Activated CD8-positive, alpha-beta memory T cell treated with anti-CD3 and anti-CD28 coated beads for 48 hours (primary cell): ENCODE measurements at places on chromosomes 1 and 21.

GRCh38 chr1:45275054-45275453 is 51.6 kb upstream of the HPDL start:
- DNase-seq, result no peak

DNA sequence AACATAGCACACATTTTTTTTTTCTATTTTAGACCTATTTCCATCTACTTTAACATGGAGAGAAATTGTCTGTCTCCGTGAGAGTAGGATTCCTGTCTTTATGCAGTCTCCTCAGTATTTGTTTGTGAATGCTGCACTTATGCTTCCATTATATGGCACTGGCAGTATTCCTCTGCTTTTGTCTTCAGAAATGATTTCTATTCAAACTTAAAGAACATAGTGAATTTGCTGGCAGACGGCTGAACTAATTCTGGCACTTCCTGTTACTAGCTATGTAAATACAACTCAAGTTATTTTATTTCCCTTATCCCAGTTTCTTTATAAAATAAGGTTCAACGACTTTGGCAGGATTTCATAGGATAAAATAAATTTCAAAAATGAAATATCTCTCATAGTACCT is 45.3 kb downstream of the KCTD3 start:
- no peak for DNase-seq

DNA sequence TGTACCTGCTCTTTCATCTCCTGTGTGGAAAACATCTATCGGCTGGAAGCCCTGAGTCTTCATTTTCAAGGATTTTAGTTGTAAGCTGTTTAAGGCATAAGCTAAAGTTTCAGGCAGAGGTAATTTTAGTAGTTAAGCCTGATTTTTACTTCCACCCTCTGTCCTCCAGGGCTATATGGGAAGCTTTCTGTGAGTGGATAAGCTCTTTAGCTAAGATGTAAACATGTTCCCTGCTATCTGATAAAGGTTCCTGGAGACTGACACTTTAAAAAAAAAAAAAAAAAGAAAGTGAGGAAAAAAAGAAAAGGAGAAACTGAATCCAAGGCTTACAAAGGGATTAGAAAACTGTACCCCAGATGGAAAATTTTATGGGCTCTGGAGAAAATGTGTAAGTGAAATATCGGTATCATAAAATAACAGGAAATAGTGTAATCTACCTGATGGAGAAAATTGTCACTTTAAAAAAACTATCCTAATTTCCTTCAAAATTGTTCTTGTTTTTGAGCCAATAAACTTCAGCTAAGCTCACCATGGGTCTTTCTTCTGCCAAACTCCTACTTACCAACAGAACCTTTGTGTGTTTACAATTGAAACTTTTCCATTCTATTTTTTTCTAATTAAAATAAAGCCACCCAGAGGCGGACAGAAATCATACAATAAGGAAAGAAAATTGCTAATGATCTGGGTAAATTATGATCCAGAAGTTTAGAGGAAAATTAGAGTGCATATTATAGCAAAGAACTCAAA is 180.5 kb downstream of the TGFB2 start:
- DNase-seq, result no peak

DNA sequence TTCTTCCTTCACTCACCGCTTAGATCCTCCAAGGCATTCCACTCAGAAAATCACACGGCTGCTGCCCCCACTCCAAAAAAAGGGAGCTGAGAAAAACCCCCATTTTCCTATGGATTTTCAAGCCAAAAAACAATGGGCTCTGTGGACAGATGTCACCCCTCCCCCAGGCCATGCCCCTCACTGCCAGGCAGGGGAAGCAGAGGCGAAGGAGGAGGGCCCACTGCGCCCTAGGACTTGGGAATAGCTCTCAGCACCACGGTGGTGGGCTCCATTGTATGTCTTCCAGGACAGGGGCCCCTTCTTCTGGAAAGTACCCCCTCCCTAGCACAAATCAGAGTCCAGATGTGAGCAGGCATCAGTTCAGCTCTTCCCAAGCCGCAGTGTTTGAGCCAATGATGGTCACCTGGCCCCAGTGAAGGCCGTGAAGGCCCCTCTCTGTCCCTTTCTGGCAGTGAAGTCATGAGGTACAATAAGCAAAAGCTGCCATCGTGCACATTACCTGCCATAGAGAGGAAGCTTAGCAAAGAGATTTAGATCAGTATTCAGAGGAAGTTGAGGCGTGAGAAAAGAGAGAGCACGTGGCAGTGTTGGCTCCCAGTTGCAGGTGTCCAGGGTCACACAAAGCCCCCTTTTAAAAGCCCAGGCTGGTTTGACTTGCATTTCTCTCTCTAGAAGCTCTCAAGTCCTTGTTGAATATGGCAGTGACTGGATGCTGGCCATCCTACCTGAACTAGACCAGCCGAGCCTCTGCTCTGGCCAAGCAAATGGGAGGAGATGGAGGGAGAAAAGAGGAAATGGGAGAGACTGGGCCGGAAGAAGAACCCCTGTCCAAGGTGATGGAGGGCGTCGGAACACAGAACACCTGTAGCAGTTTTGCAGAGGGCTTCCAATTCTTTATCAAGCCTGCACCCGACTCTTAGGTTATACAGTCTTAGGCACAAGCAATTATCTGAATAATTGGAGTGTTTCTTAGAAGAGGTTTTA is 149.0 kb downstream of the TOMM20 start:
- no peak for DNase-seq

- DNase-seq, result no peak
Observed at GRCh38 chr1:103525114-103525606, 339 bp upstream of the RNPC3 start.

GRCh38 chr1:170530972-170531757 is 801 bp upstream of the GORAB start:
- DNase-seq, result peak; percentile 3

- DNase-seq, result no peak
Observed at GRCh38 chr21:26391166-26391565, 181.9 kb downstream of the CYYR1 start.

- no peak for DNase-seq
Observed at GRCh38 chr1:93614541-93614940, 67.1 kb downstream of the BCAR3 start.

DNA sequence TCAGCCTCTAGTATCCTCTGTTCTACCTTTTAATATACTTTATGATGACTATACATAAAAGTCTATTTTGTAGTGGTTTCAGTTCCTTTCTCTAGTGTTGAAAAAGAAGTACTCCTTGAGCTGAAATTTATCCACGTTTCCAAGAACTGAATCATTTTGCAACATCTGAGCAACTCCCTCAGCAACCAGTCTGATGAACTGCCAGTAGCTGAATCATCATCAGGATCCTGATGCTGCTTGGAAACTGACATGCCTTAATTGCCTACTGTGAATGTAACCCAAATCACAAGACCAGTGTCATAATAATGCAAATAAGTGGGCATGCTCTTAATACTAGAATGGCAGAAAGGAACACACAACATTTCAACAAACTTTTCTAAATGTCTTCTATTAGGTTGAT is 103.3 kb downstream of the CYYR1 start:
- no peak for DNase-seq

DNA sequence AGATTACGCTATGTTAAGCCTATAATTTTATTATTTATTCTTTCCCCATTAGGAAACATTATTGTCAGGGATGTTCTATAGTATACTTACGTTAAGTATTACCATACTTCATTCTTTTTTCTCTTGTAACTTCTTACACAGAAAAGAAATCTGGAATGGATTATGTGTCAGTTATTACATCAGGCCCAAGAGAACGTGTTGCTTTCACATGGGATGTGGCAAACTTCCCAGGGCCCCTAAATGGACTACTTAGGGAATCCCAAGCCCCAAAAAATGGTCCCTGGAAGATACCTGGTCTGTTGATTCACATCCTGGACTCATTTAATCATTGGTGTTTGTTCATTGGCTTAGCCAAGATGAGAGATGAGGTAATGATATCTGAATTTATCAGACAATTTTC is 249.8 kb downstream of the NRIP1 start:
- DNase-seq, result no peak

DNA sequence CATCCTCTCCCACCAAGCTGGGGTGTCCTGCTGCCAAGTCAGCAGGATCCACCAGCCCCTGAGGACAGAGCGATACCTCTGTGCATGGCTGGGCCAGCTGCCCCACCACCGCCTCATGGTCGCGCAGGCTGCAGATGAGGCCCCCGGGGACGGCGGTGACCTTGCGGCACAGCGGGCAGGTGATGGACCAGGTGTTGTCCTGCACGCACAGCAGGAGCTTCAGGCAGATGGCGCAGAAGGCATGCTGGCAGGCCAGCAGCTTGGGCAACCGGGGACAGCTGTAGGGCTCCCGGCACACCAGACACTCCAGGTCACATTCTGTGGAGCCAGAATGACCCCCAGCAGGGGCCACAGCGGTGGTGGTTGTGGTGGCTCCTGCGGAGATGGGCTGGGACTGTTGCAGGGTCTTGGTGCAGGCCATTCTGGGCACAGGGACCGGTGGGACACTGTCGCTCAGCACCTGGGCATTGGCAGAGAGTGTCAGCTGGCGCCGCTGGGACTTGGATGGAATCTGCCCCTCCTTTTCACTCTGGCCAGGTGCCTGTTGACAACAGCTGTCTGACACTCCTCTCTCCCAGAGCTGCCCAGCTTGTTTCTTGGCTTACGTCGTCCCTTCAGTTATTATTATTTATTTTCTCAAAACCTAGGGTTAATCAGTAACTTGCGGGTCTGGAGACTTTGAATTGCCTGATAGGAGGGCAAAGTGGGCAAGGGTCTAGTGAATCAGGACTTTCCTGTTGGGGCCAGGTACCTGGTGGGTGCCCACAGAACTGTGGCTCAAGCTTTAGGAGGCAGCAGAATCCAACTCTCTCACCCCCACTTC is at the start of gene RNF186:
TSS of gene RNF186 (minus strand) at position 603 of the 823 bp plus-strand sequence. CDS start at position 421, 182 bp downstream.
- no peak for DNase-seq

GRCh38 chr1:53145942-53146708 is 3.7 kb upstream of the SLC1A7 start:
- no peak for DNase-seq

- DNase-seq, result no peak
Observed at GRCh38 chr1:67679691-67680090, 5.3 kb upstream of the GADD45A start.

- DNase-seq, result no peak
Observed at GRCh38 chr21:43645136-43645891, 14.0 kb downstream of the HSF2BP start.

DNA sequence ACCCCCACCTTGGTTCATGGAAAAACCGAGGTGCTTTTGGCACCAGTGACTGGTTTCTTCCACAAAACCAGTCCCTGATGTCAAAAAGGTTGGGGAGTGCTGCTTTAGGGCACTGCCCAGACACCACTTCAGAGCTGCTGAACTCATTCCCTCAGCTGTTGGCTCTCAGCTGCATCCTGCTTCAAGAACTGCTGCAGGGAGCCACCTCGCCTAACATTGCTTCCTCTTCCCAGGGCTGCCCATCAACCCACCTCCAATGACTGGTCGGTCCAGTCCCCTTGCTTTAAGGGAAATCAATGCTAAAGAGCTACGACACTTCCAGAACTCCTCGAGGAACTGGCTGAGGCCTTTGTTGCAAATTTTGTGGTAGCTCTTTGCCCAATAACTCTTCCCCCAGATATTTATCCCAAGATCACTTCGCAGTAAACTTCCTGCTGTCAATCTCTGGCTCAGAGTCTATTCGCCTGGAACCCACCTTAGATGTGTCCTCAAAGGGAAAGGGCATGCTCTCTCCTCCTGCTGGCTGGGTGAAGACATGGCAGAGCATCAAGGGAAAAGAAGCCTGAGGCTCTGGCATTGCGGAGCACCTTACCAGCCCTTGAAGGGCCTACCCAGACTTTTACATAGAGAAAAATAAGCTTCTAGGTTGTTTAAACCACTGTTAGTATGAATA is 29.0 kb downstream of the C1orf52 start:
- no peak for DNase-seq

GRCh38 chr1:9717193-9718005 is 65.9 kb downstream of the PIK3CD start:
- no peak for DNase-seq

DNA sequence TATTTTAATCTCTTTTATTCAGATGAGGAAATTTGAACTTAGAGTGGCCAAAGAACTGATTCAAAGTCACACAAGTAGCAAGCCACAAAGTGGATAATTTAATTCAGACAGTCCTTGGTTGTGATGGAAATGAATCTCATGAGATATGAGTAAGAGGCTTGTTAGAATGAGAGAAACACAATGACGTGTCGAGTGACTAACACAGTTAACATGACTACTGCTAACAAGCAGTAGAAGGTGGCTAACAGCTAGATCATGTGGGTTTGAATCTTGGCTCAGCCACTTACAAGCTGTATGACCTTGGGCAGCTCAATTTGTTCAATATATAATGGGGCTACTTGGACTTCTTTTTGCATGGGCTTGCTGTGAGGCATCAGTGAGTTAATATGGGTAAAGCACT is 104.5 kb upstream of the LMO4 start:
- no peak for DNase-seq

DNA sequence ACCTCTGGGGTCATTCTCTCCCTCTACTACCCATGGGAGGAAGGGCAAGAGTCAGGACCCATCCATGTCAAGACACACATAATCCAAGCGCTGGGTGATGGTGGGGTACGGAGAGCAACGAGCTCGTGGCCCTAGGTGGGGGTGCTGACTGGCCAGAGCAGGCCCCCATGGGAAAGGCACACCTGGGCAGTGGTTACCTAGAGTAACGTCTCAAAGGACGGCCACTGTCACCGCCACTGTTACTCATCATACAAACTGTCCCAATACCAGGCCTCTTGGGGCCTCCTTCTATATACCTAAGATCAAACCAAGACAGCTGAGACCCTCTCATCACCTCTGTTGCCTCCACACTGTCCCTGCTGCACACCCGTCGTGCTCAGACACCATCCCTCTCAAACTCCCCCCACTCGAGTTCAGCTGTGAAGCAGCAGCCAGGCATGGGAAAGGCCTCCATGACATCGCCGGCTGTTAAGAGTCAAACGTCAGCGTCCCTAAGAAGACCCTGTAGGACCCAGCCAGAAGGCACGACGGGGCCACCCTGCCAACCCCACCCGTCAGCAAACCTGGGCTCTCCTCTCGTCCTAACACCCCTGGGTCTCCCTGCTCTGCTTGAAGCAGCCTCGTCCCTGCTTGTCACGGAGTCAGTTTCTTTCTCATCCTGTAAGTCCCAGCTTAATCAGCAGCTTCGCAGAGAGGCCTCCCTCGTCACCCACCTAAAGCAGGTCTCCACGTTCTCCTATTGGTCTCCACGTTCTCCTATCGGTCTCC is 15.3 kb downstream of the NPHP4 start:
- DNase-seq, result no peak

GRCh38 chr1:1291023-1291528 is 10.8 kb downstream of the SCNN1D start:
- no peak for DNase-seq

DNA sequence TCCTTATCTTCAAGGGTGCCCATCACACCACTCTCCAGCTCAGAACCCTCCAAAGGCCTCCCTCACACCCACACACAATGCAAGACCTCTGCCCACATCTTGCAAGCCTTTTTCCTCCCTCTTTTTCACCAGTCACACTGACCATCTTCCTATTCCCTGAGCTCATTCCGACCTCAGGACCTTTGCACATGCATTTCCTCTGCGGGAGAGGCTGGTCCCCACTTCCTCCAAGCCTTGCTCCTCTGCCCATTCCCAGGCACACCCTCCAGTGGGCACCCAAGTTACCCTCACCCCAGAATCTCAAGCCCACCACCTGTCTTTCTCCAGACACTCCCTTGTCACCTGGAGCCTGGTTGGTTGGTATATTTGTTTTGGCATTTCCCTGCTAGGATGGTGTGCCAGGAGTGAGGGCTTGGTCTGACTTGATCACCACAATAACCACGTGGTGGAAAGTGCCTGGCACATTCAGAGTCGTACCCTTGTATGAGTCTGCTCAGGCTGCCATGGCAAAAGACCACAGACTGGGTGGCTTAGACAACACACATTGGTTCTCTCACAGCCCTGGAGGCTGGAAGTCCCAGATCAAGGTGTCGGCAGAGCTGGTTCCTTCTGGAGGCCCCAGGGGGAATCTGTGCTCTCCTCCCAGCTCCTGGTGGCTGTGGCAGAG is 13.2 kb downstream of the MX2 start:
- DNase-seq, result no peak
